ENCODE measurements at places on chromosomes 3 and 15.

GRCh38 chr15:67906382-67906781, 66.5 kb upstream of the RNU6-1 start:
- DNase-seq, result no peak

- no peak for DNase-seq
These were observed 925.1 kb upstream of the NR2F2 start for GRCh38 chr15:95405447-95405846.

GRCh38 chr3:139716908-139717485, 39.2 kb upstream of the NMNAT3 start:
- no peak for DNase-seq

- no peak for DNase-seq
These were observed 20.0 kb downstream of the CBLB start for GRCh38 chr3:105848821-105849220.

- DNase-seq, result no peak
These were observed 72.5 kb downstream of the GTPBP8 start for GRCh38 chr3:113063126-113063894.

DNA sequence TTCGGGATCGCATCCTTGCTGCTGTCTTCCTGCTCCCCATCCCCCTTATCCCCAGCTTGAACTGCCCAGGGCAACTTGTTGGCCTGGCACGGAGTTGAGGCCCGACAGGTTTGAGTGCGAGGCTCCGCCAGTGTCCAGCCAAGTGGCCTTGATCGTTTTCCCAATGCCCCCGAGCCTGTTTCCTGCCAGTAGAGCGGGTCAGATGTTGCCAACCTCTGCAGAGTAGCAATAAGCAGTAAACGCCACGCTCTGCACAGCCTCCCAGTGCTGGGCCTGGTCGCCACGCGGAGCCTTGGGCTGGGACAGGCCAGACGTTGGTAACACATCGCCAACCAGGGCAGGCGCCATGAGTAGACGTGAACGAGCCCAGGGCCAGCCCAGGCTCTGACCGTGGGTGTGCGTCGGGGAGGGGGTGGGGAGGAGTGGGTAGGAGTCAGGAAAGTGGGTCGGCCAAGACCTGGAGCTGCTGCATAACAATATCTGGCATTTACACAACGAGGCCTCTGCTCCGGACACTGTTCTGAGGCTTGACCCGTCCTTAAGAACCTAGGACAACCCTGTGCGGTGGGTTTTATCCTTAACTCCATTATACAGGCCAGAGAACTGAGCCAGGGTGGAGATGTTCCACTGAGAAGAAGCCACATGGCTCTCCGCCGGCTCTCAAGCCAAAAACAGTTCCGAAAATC, 444 bp upstream of the ABHD14A start:
- peak; percentile 38 for DNase-seq

GRCh38 chr3:84877092-84877491, 81.7 kb upstream of the CADM2 start:
- no peak for DNase-seq
